ENCODE measurements at places on chromosomes 3 and 15. TPM values are rescaled to one million over a fixed set of nuclear protein-coding genes. Genes with fewer than 3 reads are reported as not detected.

SSUH2 gene
- total RNA-seq, result 2.1 TPM

NPHP3 gene
- 70.7 TPM for total RNA-seq

CHRNA3 gene
- total RNA-seq, result not detected

KAT2B gene
- total RNA-seq, result 37.6 TPM

SPATA12 gene
- total RNA-seq, result not detected

A4GNT gene
- total RNA-seq, result not detected

CTSH gene
- total RNA-seq, result 375 TPM

CAMK2N2 gene
- not detected for total RNA-seq

PLA2G4D gene
- total RNA-seq, result not detected

MKRN3 gene
- 2.9 TPM for total RNA-seq

PLXND1 gene
- total RNA-seq, result 214 TPM

ACTC1 gene
- not detected for total RNA-seq

KLF13 gene
- total RNA-seq, result 99.0 TPM

FAM162A gene
- total RNA-seq, result 28.8 TPM

HYAL1 gene
- total RNA-seq, result 5.4 TPM

LMAN1L gene
- not detected for total RNA-seq

ROPN1 gene
- total RNA-seq, result not detected

CXCR6 gene
- total RNA-seq, result 0.88 TPM

IQCF5 gene
- total RNA-seq, result not detected

CSPG4 gene
- total RNA-seq, result 78.2 TPM

GOLGA6L10 gene
- total RNA-seq, result 0.34 TPM

MORF4L1 gene
- total RNA-seq, result 386 TPM

BFSP2 gene
- total RNA-seq, result not detected

ZIC4 gene
- total RNA-seq, result 7.0 TPM

PLA2G4E gene
- total RNA-seq, result not detected

CHDH gene
- total RNA-seq, result 0.66 TPM
